Dermis lymphatic vessel endothelial cell (primary cell): ENCODE measurements at places on chromosomes 16 and 17. TPM values are rescaled to one million over a fixed set of nuclear protein-coding genes. Genes with fewer than 3 reads are reported as not detected.

Gene KRTAP3-2
- total RNA-seq = not detected in 2 replicates

Gene TBC1D16
- 35.8 and 51.5 TPM in 2 replicates for total RNA-seq

Gene RAP1GAP2
- total RNA-seq = 0.60 and 1.3 TPM in 2 replicates

Gene FN3K
- 3.8 and 4.2 TPM in 2 replicates for total RNA-seq

Gene KRT33B
- total RNA-seq = not detected in 2 replicates

Gene CHD9NB
- under 0.01 TPM in 2 replicates for total RNA-seq

Gene TEX19
- not detected in 2 replicates for total RNA-seq

Gene CRHR1
- total RNA-seq = not detected in 2 replicates

Gene SLFN13
- total RNA-seq = 1.3 and 1.5 TPM in 2 replicates

Gene PRRT2
- under 0.01 and 0.09 TPM in 2 replicates for total RNA-seq

Gene FOXN1
- not detected in 2 replicates for total RNA-seq

Gene MYH8
- not detected in 2 replicates for total RNA-seq
